ENCODE measurements at places on chromosomes 4 and X.

- H3K4me3 ChIP-seq: no peak overlapping the region
- no peaks in the 10 kb centered on the region for H3K36me3 ChIP-seq
- no peaks in the 10 kb centered on the region for H3K4me1 ChIP-seq
- no peak overlapping the region for H3K27ac ChIP-seq
- no peaks in the 10 kb centered on the region for H3K27me3 ChIP-seq
Observed at GRCh38 chrX:134685668-134686067, 27.4 kb upstream of the PLAC1 start.

DNA sequence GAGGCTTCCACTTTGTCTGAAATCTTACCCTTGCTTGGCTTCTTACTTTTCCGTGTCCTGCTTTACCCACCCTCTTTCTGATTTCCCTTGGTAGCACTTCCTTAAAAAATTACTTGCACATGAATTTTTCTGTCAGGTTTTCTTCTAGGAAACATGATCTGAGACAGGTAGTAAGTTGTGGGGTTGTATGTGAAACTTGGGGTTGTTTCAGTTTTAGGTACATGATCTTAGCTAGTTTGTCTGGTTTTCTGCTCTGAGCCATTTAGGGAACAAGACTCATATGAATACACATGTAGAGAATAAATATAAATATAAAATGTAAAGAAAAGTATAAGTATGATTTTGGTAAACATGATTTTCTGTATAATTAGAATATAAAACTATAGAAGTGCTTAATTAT lies 17.4 kb upstream of the ARMCX2 start:
- no peaks in the 10 kb centered on the region for H3K36me3 ChIP-seq
- DNase-seq: no peak
- no peaks in the 10 kb centered on the region for H3K27me3 ChIP-seq
- no peak overlapping the region for H3K27ac ChIP-seq

DNA sequence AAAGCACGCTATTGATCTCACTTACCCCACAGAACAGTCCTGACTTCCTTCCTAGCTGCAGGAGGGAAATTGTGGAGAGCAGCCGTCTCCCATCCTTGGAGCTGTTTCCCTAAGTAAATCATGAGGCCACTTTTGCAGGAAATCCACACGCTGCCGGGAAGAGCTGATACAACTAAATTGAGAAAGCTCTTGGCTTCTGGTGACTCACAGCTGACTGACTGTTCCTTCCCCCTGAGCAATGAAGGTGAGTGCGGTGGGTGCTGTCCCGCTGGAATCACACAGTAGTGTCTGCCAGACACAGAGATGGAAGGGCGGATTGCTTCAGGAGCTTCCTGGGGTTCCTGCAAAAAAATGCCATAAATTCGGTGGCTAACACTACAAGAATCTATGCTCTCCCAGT lies 268.9 kb downstream of the ASMT start:
- no peak overlapping the region for H3K27ac ChIP-seq
- no peak for DNase-seq
- H3K4me1 ChIP-seq: no peaks in the 10 kb centered on the region
- H3K4me3 ChIP-seq: no peak overlapping the region
- no peaks in the 10 kb centered on the region for H3K36me3 ChIP-seq
- no peaks in the 10 kb centered on the region for H3K27me3 ChIP-seq

GRCh38 chrX:72465889-72466288 lies 106.8 kb downstream of the HDAC8 start:
- no peaks in the 10 kb centered on the region for H3K36me3 ChIP-seq
- no peaks in the 10 kb centered on the region for H3K27me3 ChIP-seq

DNA sequence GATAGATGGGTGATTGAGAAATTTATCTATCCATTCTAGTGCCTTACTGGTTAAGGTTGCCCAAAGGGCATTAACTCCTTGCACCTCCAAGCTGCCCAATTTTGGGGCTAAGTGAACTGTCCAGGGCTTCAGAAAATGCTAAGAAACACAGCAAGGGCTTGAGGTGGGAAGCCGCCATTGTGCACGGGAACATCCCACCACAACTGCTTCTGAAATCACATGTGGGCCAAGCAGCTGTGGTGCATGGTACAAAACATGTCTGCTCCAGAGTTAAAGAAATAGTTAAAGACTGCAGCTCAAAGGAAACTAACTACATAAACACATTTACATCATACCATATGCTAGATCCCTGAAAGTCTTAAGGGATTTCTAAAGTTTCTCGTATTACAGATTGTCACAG lies 144.3 kb upstream of the NDST3 start:
- no peaks in the 10 kb centered on the region for H3K36me3 ChIP-seq
- no peak for DNase-seq
- no peak overlapping the region for H3K4me3 ChIP-seq
- H3K27me3 ChIP-seq: no peaks in the 10 kb centered on the region

- H3K36me3 ChIP-seq: no peaks in the 10 kb centered on the region
- no peak overlapping the region for H3K4me3 ChIP-seq
- H3K27me3 ChIP-seq: no peaks in the 10 kb centered on the region
Observed at GRCh38 chrX:134526399-134526798, 66.4 kb downstream of the HPRT1 start.

DNA sequence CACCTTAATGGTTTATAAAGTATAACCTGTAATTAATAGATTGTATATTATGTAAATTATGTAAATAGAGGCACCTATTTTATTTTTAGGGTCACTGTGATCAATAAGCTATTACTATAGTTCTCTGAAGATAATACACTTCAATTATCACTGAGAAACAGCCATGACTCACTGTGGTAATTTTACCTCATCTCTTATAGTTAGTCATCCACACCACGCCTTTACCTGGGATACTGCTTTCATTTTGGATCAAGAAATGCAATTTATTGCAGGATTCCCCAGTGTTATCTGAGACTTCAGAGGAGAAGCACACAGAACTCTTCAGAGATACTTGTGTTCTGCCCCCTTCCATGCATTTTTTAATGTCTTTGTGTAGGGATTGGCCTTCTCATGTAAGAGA lies 348.1 kb upstream of the ATOH1 start:
- H3K27ac ChIP-seq: no peak overlapping the region
- H3K36me3 ChIP-seq: no peaks in the 10 kb centered on the region
- H3K4me1 ChIP-seq: no peaks in the 10 kb centered on the region
- H3K27me3 ChIP-seq: no peaks in the 10 kb centered on the region
- H3K4me3 ChIP-seq: no peak overlapping the region

DNA sequence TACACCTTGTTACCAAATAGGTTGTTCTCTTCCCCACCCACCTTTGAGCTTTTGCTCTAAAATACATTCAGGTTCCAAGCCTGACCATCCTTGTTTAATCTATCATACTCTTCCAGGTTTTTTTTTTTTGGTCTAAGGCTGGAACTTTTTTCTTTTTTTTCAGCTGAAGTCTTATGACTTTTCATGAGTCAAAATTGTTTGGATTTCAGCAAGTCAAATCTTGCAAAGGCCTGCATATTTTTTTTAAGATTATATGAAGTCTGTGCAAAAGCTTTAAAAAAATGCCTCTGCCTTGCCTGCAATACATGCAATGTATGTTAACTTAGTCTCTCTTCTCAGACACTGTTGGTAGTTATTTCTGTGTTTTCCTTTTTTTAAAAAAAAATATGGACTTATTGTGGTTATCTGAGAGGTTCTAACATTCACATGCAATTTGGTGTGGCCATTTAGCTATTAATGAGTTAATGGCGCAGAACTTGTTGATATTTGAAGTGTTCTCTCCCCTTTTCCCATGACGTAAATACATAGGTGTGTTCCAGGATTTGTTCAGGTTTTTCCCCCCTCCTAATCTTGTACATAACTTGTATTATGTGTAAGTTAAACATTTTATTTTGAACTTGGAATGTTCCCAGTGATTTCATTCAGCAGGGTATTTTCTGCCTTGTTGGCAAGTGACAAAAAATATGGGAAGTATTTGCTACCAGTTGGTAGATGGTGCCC lies 58.7 kb downstream of the CCKAR start:
- no peaks in the 10 kb centered on the region for H3K27me3 ChIP-seq
- DNase-seq: no peak
- no peak overlapping the region for H3K27ac ChIP-seq
- no peaks in the 10 kb centered on the region for H3K36me3 ChIP-seq
- H3K4me1 ChIP-seq: no peaks in the 10 kb centered on the region
- H3K4me3 ChIP-seq: no peak overlapping the region

GRCh38 chr4:53013873-53014775 lies 152.0 kb downstream of the RASL11B start:
- H3K36me3 ChIP-seq: no peaks in the 10 kb centered on the region
- H3K27ac ChIP-seq: no peak overlapping the region
- no peaks in the 10 kb centered on the region for H3K4me1 ChIP-seq
- DNase-seq: no peak

- no peaks in the 10 kb centered on the region for H3K36me3 ChIP-seq
- no peaks in the 10 kb centered on the region for H3K27me3 ChIP-seq
- H3K4me1 ChIP-seq: no peaks in the 10 kb centered on the region
Observed at GRCh38 chr4:14264437-14264836, 636.9 kb upstream of the BOD1L1 start.

DNA sequence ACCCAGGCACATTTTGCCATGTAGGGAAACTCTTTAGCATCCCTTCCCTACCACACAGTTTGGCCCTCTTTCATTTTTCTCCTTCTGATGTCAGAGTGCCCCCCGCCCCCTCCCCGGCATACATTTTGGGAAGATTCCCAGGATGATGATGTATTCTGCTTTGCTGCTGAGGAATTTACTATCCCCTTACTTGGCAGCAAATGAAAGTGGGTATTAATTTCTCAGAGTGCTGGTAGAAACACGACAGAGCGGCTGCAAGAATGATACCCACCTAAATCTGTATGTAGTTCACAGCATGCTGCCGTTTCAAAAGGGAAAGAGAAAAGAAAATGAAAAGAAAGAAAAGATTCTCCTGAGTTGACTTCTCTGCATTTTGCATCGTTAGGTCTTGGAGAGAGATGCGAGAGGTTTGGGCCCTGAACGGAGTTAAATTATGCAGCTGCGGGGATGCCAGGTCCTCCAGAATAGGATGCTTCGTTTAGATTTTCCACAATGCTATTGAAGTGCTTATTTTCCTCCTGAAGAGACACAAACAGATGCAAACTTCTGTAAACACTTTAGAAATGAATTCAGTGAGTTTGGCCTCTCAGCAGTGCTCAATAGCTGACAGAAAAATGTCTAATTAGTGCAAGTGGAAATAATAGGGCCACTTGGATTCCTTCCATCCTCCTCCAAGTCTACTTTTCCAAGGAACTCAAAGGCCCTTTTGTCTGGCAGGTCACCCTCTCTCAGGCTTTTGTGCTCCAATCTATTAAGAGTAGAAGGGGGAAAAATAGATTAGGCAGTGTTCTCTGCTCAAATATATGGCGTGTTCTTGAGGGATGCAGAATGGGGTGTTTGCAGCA lies 106.2 kb downstream of the ALPK1 start:
- H3K4me3 ChIP-seq: no peak overlapping the region
- no peaks in the 10 kb centered on the region for H3K36me3 ChIP-seq
- no peak overlapping the region for H3K27ac ChIP-seq
- no peaks in the 10 kb centered on the region for H3K27me3 ChIP-seq
- H3K4me1 ChIP-seq: no peaks in the 10 kb centered on the region
- DNase-seq: no peak

DNA sequence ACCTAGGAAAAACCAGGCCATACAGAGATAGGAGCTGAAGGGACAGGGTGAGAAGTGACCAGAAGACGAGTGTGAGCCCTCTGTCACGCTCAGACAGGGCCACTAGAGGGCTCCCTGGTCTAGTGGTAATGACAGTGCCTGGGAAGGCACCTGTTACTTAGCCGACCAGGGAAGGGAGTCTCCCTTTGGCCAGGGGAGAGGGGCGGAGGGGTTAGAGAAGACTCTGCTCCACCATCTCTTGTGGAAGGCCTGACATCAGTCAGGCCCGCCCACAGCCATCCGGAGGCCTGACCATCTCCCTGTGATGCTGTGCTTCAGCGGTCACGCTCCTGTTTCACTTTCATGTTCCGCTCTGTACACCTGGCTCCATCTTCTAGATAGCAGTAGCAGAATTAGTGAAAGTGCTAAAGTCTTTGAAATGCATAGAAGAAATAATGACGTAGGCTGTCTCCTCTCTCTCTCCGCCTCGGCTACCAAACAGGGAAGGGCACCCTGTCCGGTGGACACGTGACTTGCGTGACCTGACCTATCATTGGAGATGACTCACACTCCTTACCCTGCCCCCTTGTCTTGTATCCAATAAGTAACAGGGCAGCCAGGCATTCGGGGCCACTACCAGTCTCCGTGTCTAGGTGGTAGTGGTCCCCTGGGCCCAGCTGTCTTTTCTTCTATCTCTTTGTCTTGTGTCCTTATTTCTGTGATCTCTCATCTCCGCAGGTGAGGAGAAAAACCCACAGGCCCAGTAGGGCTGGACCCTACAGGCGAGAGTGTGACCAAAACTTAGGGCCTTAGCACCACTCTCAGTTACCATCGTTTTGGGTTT lies 26.7 kb downstream of the HTT-AS start:
- no peaks in the 10 kb centered on the region for H3K36me3 ChIP-seq
- H3K27me3 ChIP-seq: no peaks in the 10 kb centered on the region
- peak overlapping the region; percentile 56 for H3K27ac ChIP-seq

- no peak overlapping the region for H3K27ac ChIP-seq
- no peaks in the 10 kb centered on the region for H3K4me1 ChIP-seq
- no peaks in the 10 kb centered on the region for H3K36me3 ChIP-seq
- no peaks in the 10 kb centered on the region for H3K27me3 ChIP-seq
- no peak for DNase-seq
Observed at GRCh38 chr4:170736710-170737109, 647.0 kb upstream of the AADAT start.

- H3K4me3 ChIP-seq: no peak overlapping the region
- H3K27me3 ChIP-seq: no peaks in the 10 kb centered on the region
- H3K4me1 ChIP-seq: no peaks in the 10 kb centered on the region
Observed at GRCh38 chrX:152892999-152893891, 4.6 kb upstream of the ZNF185 start.

DNA sequence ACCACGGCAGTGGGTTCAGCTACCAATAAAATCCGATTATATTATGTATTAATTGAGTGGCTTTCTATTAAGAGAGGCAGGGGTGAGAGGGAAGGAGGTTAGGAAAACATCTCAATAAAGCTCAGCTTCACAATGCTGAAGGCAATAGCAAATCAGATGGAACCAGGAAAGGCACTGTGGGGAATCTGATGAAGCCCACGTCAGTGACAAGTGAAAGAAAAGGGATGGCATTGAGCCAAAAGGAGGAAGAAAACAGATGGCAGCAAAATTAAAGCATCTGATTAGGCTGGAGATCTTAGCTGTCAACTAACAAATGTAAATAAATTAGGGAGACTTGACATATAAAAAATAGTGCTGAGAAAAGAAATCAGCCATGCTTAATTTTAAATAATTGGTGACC lies 180.9 kb downstream of the RASL11B start:
- peak; percentile 27 for DNase-seq
- H3K4me1 ChIP-seq: no peaks in the 10 kb centered on the region
- no peak overlapping the region for H3K27ac ChIP-seq
- H3K27me3 ChIP-seq: no peaks in the 10 kb centered on the region
- H3K36me3 ChIP-seq: no peaks in the 10 kb centered on the region

DNA sequence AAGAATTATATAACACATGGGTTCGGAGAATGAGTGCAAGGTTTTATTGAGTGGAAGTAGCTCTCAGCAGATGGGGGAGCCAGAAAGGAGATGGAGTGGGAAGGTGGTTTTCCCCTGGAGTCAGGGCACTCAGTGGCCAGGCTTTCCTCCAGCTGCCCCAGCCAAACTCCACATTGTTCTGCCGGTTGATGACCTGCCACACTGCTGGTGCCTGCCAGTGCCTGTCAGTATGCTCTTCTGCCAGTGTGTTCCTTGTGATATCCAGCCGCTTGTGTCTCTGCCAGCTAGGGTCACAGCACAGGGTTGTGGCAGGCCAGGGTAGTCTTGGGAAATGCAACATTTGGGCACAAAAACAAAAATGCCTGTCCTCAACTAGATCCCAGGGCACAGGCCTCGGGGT lies 604.8 kb upstream of the TECRL start:
- H3K27ac ChIP-seq: no peak overlapping the region
- no peak for DNase-seq
- H3K27me3 ChIP-seq: no peaks in the 10 kb centered on the region
- no peaks in the 10 kb centered on the region for H3K4me1 ChIP-seq
- no peaks in the 10 kb centered on the region for H3K36me3 ChIP-seq
